IMR-90 (cell line): ENCODE measurements at places on chromosomes 6 and 20.

DNA sequence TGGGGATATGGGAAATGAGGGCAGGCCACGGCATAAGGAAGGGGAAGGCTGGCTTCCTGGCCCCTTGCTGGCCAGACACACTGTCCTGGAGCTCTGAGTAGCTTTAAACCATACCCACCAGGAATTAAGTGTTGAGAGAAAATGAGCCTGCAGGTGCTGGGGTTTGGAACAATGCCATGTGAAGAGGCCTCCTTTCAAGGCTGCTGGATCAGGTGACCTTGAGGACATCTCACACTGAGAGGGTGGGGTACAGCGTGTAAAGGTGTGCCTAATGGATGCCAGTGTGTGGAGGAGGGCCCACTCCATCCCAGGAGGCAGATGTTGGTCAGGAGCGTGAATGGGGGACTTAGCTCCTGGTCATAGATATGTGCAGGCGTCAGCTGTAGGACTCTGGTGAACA is 74.8 kb upstream of the MLN start:
- DNase-seq: no peak

DNA sequence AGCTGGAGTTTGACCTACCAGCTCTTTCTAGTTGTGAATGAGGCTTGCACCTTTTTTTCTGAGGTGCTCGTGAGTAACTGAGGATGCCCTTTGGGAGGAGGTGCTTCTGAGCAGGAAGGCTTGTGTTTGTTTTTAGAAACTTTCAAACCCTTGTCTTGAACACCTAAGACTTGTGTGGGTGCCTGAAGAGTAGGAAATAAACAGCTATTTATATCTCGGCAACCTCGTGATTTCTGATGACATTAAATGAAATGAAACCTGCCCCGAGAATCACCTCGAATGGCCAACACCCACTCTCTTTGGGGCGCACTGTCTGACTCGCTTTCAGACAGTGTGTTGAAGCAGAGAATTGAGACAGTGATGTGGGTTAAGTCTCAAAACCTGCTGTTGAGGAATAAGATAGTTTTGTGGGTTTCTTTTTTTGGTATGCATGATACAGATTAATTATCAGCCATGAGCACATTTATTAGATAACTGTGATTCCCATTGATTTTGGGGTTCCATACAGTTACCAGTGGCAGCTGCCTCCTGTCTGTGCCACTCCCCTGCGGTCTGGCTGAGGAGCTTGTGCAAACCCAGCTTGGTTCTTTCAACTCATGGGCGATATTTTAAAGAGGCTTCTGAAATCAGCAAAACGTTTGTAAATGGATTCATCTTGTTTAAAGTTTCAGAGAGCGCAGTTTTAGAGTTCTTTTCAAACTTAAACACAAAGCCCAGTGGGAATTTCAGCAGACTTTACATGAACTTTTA is 8.4 kb downstream of the IRF4 start:
- DNase-seq: no peak

DNA sequence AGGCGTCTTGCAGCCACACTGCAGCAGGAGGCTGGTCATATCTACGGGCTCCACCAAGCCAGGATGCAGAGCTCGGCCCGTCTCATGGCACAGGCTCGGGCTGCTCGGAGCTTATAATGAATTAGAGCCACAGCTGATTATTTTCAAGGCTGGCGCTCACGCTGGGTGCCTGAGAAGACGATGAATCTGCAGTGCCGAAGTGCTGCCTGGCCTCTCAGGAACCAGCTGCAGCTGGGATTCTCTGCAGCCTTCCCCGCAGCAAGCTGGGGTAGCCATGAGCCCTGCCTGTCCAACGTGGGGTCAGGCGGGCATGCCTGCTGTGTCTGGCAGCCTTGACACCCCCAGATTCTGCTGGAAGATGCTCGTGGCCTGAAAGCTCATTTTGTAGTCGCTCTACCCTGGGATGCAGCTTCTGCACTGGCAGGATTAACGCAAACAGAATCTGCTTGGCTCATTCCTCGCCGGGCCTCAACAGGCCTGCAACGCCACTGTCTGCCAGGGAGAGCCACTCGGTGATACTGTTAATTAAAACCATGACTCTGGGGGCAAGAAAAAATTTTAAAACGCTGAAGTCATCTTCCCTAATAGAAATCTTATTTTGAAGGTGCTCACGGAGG is 104.3 kb downstream of the CDH26 start:
- DNase-seq: peak; percentile 18

DNA sequence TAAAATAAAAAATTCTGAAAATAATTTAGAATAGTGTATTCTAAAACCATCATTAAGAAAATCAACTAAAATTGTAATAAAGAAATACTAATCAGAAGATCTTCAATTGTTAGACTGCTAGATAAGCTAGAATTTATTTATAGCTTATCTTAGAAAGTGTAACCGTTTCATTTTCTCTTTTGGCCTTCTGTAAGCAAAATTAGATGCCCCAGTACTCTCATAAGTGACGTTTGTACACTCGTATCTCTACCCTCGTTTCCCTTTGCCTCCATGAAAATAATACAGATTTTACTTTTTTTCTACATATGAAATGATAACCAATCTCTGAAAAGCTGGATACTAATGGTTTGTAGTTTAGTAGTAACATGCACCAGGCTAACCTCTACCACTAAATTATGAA is 19.8 kb downstream of the DSE start:
- no peak for DNase-seq

DNA sequence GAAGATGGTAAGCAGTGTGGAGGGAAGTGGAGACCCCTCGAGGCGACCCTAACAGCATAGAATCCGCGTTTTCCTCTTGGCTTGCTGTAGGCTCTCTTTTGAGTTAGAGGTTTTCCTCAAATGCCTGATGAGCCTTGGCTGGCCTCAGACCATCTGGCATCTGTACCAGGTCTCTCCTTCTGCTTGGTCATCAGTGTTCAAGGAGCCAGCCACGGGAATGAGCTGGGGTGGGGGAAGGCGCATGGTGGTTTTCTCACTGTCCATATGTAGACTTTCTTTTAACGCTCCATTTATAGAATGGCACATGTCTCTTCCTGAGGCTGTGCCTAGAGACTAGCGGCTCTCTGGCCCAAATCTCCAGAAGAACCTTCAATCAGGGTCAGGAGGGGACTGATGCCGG is 8.1 kb upstream of the GUCA1A start:
- DNase-seq: peak; percentile 71
